NT2/D1 (cell line): ENCODE measurements at places on chromosomes 2 and 18.

DNA sequence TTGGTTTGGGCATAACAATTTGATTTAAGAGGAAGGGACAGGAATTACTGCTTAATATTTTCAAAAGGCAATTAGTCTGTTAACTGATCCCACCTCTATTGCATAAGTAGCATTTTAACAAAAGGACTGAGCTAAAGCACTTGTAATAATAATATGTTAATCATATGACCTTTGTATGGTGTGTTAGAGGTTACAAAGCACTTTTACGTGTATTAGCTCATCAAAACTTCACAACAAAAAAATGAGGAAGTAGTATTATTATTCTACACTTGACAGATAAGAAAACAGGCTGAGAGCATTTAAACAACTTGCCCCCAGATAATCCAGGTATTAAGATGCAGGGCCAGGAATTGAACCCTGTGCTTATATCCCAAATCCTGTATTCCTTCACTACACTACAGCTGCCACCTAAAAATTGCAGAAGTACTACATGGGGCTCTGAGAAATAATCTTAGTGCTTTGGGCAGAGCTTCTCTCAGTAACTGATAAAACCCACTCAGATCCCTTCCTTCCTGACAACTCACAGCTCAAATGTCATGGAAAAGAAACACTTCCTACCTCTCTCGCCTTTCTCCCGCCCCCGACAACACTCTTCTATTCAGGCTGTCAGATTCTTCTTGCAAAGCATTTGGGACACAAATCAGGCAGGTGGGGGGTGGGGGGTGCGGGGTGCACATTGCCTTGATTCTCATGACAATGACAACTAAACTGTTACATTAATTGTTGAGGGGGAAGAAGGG, 20.7 kb upstream of the KCTD1 start:
- no peak for DNase-seq

GRCh38 chr2:70897203-70897976, 38.3 kb upstream of the ATP6V1B1 start:
- DNase-seq, result no peak

DNA sequence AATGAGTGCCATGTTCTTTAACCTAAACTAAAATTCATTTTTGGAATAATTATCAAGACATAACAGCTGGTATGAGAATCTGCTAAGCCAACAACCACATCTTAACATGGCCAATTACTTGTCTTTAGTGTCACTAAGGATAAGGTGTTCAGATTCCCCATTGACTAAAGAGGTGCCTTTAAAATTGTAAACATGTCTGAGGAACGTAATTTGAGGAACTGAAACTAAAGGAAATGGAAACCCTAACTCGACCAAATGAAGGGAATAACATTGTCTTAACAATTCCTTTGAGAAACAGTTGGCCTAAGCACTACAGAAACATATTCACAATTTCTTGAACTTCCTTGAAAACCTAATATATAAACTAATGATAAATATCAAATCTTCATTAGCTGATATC, 355.4 kb upstream of the GULP1 start:
- DNase-seq, result no peak

GRCh38 chr2:33322612-33323011, 153.8 kb upstream of the RASGRP3 start:
- no peak for DNase-seq

- no peak for DNase-seq
Measured at GRCh38 chr18:75221897-75222296, 11.3 kb downstream of the TSHZ1 start.

GRCh38 chr2:168794968-168795367, 7.5 kb upstream of the NOSTRIN start:
- DNase-seq, result no peak

DNA sequence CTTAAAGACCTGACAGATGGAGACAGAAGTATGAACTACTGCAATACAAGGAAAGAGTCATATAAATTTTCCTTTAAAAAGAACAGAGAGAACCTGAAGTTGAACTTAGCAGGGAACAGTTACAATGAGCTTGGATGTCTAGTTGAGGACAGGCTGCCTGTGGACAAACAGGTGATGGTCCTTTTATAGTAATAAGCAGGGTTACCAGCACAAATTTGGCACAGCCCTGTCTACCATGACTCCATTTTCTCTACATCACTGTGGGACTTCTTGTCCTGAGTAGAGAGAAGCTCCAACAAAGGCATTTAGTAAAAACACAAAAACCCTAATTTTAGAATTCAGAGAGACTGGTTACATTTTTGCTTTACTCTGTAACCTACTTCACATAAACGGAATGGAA, 448.1 kb downstream of the PLCL1 start:
- DNase-seq, result no peak

- peak; percentile 25 for DNase-seq
Measured at GRCh38 chr2:218569038-218569431, 396 bp downstream of the CNOT9 start.

- no peak for DNase-seq
Measured at GRCh38 chr2:238893349-238894000, 45.6 kb downstream of the TWIST2 start.

DNA sequence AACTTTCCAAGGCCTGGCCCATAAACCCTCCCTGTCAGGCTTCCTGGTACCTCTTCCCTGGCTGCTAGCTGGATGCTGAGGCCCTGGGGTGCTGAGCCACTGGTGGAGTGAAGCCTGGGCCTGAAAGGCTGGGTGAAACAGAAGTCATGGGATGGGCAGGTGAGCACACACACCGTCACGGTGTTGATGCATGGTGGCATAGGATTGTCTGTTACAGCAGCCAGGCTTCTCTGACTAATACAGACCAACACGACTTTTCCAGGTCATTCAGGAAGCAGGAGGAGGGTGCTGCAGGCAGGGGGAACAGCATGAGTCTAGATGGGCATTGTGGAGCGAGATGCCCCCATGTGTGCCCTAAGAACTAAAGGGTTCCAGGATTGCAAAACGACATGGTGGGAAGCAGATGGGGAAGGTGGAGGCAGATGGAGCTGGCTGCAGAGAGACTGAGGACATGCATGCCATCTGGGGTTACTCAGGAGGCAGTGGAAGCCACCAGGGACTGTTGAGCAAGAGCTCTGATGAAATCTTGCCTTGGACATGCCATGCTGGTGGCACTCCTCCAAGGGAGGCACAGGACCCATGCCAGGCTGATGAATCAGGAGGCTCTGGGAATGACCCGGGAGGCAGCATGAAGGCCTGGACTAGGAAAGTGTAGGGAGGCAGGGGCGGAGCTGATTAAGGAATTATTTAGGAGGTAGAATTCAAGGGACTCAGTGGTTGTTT, 480.9 kb downstream of the TSN start:
- no peak for DNase-seq

DNA sequence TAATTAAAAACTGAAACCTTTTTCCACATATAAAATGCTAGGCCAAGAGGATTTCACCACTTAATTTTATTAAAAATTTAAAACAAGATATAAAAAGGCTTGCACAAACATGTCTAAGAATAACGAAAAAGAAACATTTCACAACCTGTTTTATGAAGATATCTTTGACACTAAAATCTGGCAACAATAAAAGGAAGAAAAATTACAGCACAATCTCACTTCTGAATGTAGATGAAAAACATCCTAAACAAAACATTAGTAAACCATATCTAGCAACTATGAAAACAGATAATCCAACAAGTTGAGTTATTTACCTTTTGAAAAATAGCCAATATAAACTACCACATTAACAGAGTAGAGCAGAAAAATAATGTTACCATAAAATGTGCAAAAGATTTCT, 185.4 kb upstream of the MMADHC start:
- no peak for DNase-seq

DNA sequence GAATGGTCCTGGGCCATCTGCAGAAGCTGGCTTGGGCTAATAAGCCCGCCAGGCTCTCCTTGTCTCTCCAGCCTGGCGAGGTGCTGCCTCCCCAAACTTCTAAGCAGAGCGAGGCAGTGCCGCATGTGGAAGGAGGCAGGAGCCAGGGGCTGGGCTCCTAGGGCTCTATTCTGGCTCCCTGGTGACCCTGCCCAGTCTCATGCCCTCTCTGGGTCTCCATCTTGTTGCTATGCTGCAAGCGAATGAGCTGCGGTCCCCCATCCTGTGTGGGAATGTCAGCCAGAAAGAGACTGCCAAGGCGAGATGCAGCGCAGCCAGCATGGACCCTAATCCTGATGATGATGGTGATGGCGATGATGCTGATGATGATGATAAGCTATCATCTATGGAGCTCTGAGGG, 48.7 kb downstream of the TNS1 start:
- DNase-seq, result no peak

DNA sequence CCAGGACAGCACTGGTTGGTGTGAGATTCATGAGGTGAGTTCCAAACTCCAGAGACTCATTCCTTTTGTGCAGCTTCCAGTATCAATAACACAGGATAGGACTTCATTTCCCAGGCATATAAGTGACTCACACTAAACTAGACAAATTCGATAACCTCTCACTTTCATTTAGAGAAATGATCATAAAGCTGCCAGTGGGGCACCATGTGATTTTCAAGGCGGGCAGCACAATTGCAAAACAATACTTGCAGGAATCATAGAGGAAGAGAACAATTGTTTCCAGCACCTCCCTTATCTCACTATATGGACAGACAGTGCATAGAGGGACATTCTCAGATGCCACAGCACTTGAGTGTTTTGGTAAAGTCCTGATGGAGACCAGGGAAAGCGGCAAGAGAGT, 31.3 kb upstream of the DNAH7 start:
- no peak for DNase-seq

- no peak for DNase-seq
Measured at GRCh38 chr2:144498277-144498676, 21.6 kb downstream of the ZEB2 start.

DNA sequence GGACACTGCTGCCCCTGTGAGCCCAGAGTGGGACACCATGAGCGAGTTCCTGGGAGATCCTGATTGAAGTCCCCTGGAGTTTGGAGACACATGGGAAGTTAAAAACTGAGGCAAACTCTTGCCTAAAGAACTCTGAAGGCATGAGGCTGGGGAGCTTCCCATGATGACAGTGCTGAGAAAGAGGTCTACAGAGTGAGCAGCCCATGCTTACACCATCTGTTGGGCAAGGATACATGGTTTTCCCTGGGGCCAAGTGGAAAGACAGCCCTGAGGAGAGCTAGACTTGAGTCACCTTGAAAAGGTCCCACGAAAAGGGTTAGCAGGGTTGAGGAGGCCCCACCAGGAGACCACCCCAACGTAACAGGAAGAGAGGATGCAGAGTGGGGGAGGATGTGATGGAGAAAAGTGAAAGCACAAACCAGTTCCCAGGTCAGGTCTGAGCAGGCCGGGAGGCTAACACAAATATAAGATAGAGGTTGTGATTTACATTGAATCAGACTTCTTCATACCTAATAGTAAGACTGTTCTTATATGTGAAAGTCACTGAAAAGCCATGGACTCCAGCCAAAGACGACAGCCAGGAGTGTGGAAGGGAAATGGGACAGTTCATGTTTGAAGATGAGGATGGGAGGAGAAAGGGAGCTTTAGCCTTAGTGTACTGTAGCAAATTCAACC, 13.5 kb upstream of the FEZ2 start:
- no peak for DNase-seq

DNA sequence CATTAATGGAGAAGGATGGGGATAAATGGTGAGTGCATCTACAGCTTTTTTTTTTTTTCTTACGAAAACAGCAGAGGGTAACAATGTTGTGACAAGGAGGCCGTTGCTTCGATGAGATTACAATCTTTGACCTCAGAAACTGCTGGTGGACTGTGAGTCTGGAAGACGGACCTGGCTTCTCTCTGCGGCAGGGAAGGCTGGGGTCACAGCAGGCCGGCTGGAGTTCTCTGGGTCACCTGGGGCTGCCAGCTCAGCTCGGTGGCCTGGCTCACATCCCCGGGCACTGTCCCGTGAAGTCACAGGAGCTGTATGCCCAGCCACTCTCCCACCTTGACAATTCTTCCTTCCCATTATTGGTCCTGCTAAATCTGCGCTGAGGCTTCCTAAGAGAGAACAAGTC, 160.8 kb downstream of the ACKR3 start:
- no peak for DNase-seq

DNA sequence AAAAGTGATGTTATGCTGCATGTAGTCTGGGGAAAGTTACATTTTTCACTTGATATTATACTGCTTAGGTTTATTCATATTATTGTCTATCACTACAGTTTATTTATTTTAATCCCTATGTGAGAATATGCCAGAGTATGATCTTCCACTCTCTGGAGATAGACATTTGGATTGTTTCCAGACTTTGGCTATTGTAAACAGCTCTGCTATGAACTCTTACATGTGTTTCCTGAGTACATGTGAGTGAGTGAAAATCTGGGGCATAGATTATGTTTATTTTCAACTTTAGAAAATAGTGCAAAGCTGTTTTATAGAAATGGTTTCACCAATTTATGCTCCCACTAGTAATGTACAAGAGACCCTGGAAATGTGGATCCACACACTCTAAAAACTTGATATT, 49.0 kb upstream of the EPAS1 start:
- no peak for DNase-seq

DNA sequence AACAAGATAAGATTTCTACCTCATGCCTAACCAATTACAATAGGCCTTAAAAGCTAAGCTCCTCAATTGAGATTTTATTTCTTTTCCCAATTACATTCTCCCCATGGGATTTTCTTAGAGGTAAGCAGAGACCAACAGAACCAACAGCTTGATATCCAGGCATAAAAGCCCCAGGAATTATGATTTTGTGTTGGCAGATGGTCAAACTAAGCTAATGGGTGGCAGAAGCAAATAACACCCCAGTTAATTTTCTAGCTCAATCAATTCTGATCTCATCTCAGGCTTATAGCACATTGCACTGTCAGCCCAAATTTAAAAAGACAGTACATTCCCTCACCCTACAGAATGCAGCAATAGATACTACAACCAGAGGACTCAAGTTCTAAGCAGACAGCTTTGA, 156.4 kb downstream of the NRXN1 start:
- no peak for DNase-seq

DNA sequence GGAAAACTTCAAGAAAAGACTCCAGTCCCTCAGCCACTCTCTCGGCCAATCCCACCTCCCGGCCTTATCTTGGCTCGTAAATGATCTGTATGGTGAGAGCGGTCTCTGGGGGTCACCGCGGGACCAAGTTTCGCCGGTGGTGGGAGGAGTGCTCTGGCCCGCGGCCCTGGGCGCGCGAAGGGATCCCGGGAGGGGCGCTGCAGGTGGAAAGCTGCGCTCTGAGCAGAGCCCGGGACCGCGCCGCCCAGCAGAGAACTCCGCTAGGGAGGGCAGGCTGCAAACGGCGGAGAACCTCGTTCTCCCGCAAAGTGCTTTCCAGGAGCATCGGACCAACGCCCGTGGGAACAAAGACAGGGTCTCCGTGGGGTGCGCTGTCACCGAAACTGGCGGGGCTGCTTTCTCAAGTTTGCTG, 622 bp downstream of the LRP2 start:
- no peak for DNase-seq

DNA sequence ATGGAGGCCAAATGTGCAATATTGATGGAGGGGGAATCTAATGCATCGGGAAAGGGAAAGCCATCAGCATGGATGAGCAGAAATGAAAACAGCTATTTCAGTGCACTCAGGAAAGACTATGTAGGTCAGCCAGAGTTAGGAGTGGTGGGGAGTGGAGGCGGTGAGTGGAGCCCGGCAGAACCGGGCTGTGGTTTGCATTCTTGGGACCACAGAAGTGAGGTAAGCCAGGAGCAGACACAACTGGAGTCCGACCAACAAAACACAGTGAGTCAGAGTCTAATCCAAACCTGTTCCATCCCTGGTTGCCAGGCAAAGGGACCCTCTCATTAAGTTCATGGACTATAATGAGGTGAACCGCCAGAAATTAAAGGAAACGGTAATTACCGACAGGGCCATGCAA, 61.1 kb upstream of the RAB12 start:
- DNase-seq, result no peak
